Lower lobe of right lung (tissue), 2 donors: ENCODE measurements at places on chromosomes 16 and 17. TPM values are rescaled to one million over a fixed set of nuclear protein-coding genes. Genes with fewer than 3 reads are reported as not detected.

- no peak for DNase-seq
These were observed 441.6 kb upstream of the SALL1 start for GRCh38 chr16:51592535-51593300.

GRCh38 chr17:72588561-72588960, 467.7 kb downstream of the SOX9 start:
- DNase-seq, result no peak

DNA sequence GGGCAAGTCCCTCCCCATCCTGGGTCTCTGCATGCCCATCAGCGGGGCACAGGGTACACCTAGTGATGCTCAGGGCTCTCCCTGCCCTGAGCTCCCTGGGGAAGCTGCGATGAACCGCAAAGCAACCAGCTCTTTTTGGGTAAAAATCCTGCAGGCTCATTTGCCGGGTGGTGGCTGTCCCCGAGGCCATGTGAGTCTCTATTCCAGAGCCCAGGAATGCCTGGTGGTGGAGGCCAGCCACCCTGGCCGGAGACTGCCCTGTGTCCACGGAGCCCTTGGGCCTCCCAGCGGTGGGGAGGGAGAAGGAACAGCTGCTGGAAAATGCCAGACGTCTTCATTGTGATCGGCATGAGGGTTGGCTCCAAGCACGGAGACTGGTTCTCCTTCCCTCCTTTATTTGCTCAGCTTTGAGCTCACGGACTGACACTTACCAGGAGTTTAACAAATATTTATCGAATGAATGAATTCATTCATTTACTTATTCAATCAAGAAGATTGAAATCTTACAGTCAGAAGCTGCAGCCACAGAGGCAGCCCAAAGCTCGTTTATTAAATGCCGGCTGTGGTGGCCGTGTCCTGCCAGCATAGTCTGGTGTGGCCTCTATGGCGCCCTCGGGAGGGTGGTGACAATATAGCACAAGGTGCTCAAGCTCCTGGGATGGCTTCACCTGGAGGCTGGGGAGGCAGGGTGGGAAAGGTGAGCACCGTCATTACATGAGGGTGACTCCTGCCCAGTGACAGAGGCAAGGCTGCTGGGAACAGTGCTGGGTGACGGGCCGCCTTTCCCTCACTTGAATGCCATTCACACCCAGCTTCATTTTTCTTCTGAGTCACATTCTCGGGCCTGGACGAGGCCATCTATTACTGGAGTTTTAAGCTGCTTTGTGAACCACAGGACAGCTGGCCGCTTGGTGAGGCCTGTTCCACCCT, 31.1 kb upstream of the JPH3 start:
- DNase-seq, result peak; percentile 63

- DNase-seq, result no peak
These were observed 630 bp downstream of the MILR1 start for GRCh38 chr17:64449545-64449944.

The NLGN2 gene
- total RNA-seq, result 9.5 TPM

The ANKRD13B gene
- total RNA-seq, result 6.6 TPM
